ENCODE measurements at places on chromosomes 16 and 17. TPM values are rescaled to one million over a fixed set of nuclear protein-coding genes. Genes with fewer than 3 reads are reported as not detected.

- no peak for DNase-seq
Observed at GRCh38 chr17:81170727-81171494, 4.9 kb upstream of the AATK start.

GRCh38 chr17:43983515-43984411, 20.7 kb upstream of the NAGS start:
- no peak for DNase-seq

The CLDN9 gene
- polyA plus RNA-seq: 2.5 TPM

GRCh38 chr17:38715216-38715943, 10.3 kb downstream of the MLLT6 start:
- DNase-seq: no peak

All from right renal cortex interstitium (tissue), 3 donors.